ENCODE measurements at places on chromosomes 4 and X.

- no peak for DNase-seq
Observed at GRCh38 chrX:30224536-30224935, 5.9 kb upstream of the MAGEB3 start.

DNA sequence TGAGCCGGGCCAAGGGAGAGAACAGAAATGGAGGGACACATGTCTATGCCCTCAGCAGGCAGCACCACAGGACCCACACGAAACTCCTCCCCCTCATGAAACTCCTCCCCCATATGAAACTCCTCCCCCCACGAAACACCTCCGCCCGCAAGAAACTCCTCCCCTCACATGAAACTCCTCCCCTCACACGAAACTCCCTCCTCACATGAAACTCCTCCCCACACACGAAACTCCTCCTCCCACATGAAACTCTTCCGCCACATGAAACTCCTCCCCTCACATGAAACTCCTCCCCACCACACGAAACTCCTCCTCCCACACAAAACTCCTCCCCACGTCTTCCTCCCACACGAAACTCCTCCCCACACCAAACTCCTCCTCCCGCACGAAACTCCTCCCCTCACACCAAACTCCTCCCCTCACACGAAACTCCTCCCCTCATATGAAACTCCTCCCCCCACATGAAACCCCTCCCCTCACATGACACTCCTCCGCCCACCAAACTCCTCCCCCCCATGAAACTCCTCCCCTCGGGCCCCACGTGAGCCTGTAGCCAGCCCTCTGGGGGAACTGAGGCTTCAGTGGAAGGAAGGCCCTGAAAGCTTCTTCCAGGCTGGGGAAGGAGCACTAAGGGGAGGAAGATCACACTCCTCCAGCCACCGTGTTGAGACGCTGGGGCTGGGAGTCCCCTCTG lies 15.2 kb downstream of the ADRA2C start:
- no peak for DNase-seq

GRCh38 chr4:6221851-6222760 lies 21.8 kb upstream of the JAKMIP1 start:
- DNase-seq = peak; percentile 41

- no peak for DNase-seq
Observed at GRCh38 chr4:46390355-46391058, 579 bp upstream of the GABRA2 start.

DNA sequence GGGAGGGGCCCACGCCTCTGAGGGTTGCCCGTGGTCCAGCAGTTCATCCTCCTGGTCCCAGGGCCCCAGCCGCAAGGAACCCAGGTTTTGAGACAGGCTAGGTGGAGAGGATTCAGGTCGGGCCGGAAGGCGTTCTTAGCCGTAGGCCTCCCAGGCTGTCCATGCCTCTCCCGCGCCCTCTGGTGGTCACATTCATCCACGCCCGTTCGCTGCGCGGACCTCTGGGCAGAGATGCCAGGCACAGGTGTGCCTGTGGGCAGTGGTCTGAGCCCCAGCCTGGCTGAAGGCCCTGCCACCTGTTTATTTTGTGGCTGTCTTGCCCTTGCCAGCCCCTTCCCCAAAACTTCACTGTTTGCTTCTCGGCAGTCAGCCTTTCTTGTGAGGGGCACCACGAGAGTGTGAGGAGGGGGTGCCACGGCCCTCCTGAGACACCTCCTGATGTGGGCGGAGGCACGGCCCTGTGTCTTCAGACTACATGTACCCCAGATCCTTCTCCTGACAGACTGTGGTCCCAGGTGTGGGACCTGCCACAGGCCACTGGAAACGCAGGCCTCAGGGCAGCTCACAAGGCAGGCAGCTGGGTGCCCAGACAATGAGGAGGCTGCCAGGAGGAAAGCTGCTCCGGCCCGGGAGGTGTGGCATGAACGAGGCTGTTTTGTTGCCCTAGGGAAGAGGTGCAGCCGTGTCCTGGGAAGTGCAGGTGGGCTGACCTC lies 5.0 kb downstream of the UVSSA start:
- DNase-seq = peak; percentile 88

DNA sequence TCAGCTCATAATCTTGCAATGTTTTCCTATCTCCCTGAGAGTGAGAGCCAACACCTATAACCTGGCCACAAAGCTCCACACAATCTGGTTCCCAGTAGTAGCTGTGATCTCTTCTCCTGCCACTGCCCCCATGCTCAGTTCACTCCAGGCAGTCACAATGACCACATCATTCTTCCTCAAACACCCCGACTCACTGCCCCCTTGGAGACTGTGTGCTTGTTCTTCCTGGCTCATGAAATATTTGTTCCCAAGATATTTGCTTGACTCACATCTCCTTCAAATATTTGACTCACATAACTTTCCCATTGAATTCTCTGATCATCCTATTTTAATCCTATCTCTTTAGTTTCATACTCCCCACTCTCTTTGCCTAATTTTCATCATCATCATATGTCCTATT lies 173.7 kb downstream of the AREG start:
- no peak for DNase-seq

DNA sequence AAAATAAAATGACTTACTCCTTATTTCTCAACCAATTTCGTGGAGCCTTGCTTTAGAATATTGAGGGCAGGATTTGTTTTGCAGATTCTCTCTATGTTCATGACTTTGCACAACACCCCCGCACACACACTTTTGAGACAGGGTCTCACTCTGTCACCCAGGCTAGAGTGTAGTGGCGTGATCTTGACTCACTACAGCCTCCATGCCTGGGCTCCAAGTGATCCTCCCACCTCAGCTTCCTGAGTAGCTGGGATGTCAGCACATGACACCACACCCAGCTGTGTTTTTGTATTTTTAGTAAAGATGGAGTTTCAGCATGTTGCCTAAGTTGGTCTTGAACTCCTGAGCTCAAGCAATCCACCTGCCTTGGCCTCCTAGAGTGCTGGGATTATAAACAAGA lies 12.0 kb downstream of the CT47C1 start:
- no peak for DNase-seq

DNA sequence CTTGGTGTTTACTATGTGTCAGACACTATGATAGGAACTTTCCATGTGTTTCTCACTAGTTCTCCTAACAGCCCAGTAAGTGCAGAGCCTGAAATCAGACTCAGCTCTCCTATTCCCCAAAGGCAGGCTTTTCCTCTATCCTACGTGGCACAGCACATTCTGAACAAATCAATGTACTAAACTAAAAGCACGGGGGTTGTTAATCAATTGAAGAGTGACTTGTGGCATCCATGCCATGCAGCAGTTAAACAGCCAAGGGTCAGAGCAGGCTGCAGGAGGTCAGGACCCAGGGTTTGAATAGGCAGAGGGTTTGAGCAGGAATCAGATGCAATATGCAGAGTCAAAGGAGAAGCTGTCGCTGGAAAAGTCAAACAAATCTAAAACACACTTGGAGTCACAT lies 289.7 kb upstream of the LDB2 start:
- DNase-seq = no peak

- DNase-seq = no peak
Observed at GRCh38 chrX:10032147-10032546, 65.0 kb downstream of the CLDN34 start.

DNA sequence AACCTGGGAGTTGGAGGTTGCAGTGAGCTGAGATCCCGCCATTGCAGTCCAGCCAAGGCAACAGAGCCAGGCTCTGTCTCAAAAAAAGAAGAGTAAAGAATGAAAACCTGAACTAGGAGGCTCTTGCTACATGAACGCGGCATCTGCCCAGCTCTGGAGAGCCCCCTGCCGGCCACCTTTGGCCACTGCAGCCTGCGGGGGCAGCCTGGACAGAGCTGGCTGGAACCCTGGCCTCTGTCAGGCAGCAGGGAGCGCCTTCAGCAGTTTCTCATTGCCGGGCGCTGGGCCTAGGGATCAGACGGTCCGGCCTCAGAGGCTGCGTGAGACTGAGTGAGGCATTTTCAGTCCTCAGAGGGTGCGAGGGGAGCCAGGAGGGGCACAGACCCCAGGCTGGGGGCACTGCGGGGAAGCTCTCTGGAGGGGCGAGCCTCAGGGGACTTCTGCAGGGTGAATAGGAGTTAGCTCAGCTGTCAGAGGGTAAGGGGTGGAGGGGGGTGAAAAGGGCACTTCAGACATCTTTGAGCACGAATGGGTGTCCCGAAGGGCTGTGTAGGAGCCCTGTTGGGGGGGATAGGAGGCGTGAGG lies 17.5 kb downstream of the DOK7 start:
- DNase-seq = peak; percentile 70

DNA sequence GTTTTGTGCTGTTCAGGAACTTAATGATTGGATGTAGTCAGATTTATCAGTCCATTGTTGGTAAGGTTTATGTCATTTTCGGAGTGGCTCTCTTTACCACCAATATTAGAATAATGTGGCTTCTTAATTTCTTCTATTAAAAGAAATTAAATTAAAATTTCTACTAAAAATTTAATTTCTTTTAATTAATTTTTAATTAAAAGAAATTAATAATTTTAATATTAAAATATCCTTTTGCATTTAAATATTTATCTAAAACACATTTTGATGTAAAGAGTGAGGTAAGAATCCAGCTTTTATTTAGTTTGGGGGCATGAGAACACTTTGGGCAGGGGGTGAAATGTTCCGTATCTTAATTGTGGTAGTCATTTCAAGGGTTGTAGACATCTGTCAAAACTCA lies 15.7 kb upstream of the UFSP2 start:
- no peak for DNase-seq

DNA sequence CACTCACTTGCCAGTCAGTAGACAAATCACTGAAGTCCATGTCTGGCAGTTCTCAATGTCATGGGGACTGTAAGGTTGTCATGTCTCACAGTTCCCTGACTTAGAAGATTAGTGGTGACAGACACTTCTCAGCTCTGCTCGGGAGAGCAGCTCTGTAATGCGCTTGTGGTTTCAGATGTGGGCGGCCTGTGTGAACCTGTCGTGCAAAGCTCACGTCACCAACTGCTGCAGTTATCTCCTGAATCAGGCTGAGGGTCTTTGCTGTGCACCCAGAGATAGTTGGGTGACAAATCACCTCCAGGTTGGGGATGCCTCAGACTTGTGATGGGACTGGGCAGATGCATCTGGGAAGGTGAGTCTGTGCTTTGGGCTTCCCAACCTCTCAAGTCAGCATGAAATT lies at the start of gene IL9R:
Gene IL9R, plus strand, starts transcription at position 261 of the 400 bp plus-strand sequence. Its CDS starts 64 bp downstream, at position 325.
- DNase-seq = peak; percentile 29

- DNase-seq = no peak
Observed at GRCh38 chrX:5402461-5402860, 826.2 kb downstream of the NLGN4X start.

DNA sequence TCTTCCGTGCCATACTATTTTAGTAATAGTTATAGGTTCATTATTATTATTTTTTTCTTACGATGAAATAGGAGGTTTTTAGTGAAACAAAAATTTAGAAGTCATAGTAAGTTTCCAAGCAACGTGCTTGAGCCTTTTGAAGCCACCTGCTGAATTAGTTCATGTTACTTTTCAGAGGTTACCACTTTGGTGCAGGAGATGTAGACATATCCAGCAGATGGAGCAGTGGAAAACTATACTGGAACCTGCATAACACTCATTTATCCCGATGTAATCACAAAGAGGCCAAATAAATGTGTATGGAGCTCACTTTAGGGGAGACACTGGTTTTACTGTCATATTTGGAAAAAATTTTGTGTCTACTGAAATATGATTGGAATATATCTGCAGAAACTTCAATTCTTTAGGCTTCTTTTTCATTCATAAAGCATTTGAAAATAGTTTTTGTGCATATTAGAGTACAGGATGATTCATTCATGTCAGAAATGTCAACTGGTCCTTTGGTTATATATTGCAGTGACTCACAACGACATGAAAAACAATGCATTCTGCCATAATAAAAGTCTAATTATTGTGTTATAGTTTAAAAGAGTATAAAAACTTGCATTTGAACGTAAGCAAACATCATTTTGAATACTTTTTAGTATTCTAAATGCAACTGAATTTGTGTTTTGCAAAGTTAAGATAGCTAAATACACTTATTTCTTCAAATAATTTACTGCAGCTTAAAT lies 2182.9 kb upstream of the TENM3 start:
- no peak for DNase-seq

GRCh38 chr4:102641793-102642192 lies 119.0 kb downstream of the MANBA start:
- DNase-seq = no peak

GRCh38 chr4:186699298-186699697 lies 24.4 kb downstream of the FAT1 start:
- DNase-seq = no peak

GRCh38 chr4:148852092-148852699 lies 410.0 kb upstream of the NR3C2 start:
- DNase-seq = no peak

- no peak for DNase-seq
Observed at GRCh38 chr4:19722404-19722803, 529.3 kb upstream of the SLIT2 start.

DNA sequence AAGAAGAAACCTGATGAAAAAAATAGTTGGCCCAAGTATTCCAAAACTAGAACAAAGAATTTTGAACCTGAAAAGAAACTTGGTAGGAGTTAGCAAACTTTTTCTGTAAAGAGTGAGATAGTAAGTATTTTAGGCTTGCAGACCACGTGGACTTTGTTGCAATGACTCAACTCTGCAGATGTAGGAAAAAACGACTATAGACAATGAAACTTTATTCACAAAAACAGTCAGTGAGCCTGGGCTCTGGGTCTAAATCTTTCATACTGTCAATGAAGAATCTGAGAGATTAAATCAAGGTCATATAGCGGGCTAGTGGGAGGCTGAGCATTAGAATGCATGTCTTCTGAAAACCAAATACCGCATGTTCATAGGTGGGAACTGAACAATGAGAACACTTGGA lies 23.0 kb downstream of the SH3D19 start:
- no peak for DNase-seq

DNA sequence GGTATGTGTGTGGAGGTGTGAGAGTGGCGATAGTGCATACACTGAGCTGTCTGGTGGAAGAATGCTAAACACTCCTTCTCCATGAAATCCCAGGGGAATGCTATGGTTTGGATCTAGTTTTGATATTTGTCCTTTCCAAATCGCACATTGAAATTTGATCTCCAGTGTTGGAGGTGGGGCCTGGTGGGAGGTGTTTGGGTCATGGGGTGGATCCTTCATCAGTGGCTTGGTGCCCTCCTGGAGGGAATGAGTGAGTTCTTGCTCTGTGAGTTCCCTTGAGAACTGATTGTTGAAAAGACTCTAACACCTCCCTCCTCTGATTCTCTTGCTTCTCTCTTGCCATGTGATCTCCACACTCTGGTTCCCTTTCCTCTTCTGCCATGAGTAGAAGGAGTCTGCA lies 114.1 kb upstream of the HHIP start:
- DNase-seq = no peak

GRCh38 chrX:338836-339400 lies 20.3 kb upstream of the GTPBP6 start:
- no peak for DNase-seq
